ENCODE measurements at places on chromosomes 6 and 20. TPM values are rescaled to one million over a fixed set of nuclear protein-coding genes. Genes with fewer than 3 reads are reported as not detected.

The BNIP5 gene
- not detected for total RNA-seq

The TGM2 gene
- total RNA-seq = 354 TPM

The MYLK4 gene
- 0.14 TPM for total RNA-seq

The CLDN20 gene
- not detected for total RNA-seq

The FOXS1 gene
- total RNA-seq = 1.6 TPM

The LINC00237 gene
- not detected for total RNA-seq

The MOG gene
- total RNA-seq = not detected

The IL17F gene
- total RNA-seq = not detected
